ENCODE measurements at places on chromosomes 4 and X. TPM values are rescaled to one million over a fixed set of nuclear protein-coding genes. Genes with fewer than 3 reads are reported as not detected.

TMEM156 gene
- total RNA-seq, result not detected

PRR32 gene
- not detected for total RNA-seq

ZFP92 gene
- 0.10 TPM for total RNA-seq

- H3K4me1 ChIP-seq, result no peaks in the 10 kb centered on the region
- H3K27ac ChIP-seq, result no peak overlapping the region
- H3K4me3 ChIP-seq, result no peak overlapping the region
- DNase-seq, result no peak
Measured at GRCh38 chr4:113591982-113592381, 169.6 kb downstream of the CAMK2D start.

DNA sequence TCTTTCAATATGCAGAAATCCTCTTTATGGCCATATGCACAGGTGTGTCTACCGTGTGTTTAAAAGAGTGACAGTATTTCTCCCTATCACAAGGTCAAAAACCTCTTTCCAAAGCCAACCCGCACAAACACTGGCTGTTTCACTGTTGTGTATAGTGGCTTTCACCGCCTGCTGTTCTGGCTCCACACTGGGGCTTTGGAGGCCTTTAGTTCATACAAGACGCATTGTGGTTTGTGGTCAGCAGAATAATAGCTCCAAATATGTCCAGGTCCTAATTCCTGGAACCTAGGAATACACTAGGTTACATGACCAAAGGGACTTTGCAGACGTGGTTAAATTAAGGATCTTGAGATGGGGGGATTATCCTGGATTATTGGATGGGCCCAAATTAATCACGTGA, 40.7 kb upstream of the FAM9A start:
- H3K4me1 ChIP-seq, result no peaks in the 10 kb centered on the region
- no peak for DNase-seq
- no peaks in the 10 kb centered on the region for H3K27me3 ChIP-seq
- H3K36me3 ChIP-seq, result no peaks in the 10 kb centered on the region
- H3K27ac ChIP-seq, result no peak overlapping the region
